Spinal cord (tissue), 10 donors: ENCODE measurements at places on chromosomes 6 and 20.

DNA sequence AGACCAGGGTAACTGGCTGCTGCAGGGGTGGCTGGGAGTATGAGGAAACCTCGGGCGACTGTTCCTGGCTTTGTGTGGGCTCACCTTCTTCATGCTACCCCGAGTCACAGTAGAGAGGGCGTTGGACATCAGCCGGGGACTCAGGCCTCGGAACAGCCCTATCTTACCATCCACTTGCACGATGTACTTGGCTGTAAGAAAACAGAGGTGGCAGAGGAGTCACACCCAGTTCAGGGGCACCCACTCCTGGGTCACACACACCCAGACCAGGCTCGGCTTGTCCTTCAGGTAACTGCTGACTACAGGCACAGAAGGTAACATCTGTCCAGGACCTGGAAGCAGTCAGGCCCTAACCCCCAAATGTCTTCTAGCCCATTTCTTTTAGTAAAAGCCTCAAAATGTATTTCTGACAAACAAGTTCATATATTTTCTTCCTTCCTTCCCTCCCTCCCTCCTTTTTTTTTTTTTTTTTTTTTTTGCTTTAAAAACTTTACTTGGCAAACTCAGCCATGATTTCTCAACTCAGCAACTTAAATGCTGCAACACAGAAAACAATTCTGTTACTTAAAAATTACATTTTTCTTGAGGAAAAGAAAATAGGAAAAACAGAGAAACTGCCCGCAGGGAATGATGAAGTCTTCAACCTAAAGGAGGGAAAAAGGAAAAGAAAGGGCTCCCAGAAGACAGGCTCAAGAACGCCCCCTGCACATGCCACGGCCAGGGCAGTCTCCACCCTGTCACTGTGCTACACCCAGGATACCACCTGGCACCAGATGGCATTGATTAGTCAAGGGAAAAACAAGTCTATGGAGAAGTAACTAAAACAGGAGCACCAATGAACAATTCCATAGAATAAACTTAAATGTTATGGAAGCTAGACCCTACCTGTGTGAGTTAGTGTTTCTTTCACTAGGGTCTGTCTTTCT lies 7.3 kb downstream of the MTCH1 start:
- H3K27me3 ChIP-seq, result no peaks in the 10 kb centered on the region
- DNase-seq, result no peak
- H3K4me3 ChIP-seq, result no peak overlapping the region
- H3K27ac ChIP-seq, result no peak overlapping the region
- H3K36me3 ChIP-seq, result peaks cover 65% of the 10 kb centered on the region
- peaks cover 24% of the 10 kb centered on the region for H3K4me1 ChIP-seq

- no peaks in the 10 kb centered on the region for H3K36me3 ChIP-seq
- no peaks in the 10 kb centered on the region for H3K27me3 ChIP-seq
- H3K4me1 ChIP-seq, result peaks cover 6% of the 10 kb centered on the region
- H3K4me3 ChIP-seq, result no peak overlapping the region
- no peak for DNase-seq
- no peak overlapping the region for H3K27ac ChIP-seq
Measured at GRCh38 chr6:159114569-159114968, 54.6 kb upstream of the FNDC1 start.

GRCh38 chr6:29982097-29982496 lies 39.8 kb downstream of the HLA-A start:
- no peak for DNase-seq
- H3K36me3 ChIP-seq, result no peaks in the 10 kb centered on the region
- H3K27ac ChIP-seq, result no peak overlapping the region
- H3K4me3 ChIP-seq, result no peak overlapping the region
- peaks cover 12% of the 10 kb centered on the region for H3K27me3 ChIP-seq

DNA sequence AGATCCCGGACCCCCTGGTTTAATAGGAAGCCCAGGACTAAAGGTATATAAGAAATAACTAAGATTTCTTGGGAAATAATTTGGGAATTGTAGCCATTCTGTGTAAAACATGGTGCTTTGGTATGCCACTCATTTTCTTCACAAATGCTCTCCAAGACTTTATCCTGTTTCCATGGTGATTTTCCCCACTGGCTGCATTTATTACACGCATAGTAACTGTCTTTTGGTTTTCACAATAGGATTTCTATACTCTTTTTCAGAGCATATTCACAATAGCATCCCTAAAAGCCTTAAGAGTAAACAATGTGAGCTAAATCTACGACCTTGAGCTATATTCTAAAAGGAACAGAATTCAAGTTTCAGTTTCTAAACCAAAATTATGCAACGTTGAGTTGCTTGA lies 160.8 kb downstream of the COL9A1 start:
- no peak overlapping the region for H3K27ac ChIP-seq
- no peak overlapping the region for H3K4me3 ChIP-seq
- H3K36me3 ChIP-seq, result no peaks in the 10 kb centered on the region

DNA sequence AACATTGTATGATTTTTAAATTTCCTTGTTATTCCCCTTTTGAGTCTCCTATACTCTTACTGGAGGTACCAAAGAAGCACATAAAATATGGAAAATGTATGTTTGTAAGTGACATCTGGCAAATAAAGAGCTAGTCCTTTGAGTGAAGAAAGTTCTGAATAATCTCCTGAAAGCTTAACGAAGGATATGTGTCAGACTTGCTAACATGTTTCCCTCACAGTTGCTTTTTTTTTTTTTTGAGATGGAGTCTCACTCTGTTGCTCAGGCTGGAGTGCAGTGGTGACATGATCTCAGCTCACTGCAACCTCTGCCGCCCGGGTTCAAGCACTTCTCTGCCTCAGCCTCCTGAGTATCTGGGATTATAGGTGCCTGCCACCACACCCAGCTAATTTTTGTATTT lies 63.6 kb downstream of the STK4 start:
- no peak for DNase-seq
- H3K27me3 ChIP-seq, result no peaks in the 10 kb centered on the region
- peaks cover 3% of the 10 kb centered on the region for H3K36me3 ChIP-seq
- no peak overlapping the region for H3K27ac ChIP-seq
- no peak overlapping the region for H3K4me3 ChIP-seq

DNA sequence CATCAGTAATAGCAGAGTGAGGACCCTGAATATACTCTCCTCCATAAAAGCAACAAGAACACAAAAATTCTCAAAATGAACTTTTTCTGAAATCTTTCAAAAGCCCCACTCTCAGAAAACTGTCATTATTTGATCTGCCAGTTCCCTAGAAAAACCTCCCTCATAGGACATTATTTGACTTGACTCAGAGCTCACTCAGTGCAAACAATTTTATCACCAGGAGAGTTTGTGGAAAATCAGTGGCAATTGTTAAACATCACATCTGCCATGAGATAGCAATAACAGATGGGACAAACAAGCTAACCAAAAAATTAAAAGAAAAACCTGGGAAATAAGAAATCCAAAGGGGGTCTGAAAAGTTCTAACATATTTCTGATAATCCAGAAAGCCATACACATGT lies 100.0 kb downstream of the ATG5 start:
- H3K27me3 ChIP-seq, result no peaks in the 10 kb centered on the region
- DNase-seq, result no peak
- no peak overlapping the region for H3K27ac ChIP-seq
- H3K36me3 ChIP-seq, result peaks cover 4% of the 10 kb centered on the region

- no peaks in the 10 kb centered on the region for H3K27me3 ChIP-seq
- H3K4me3 ChIP-seq, result no peak overlapping the region
- peaks cover 20% of the 10 kb centered on the region for H3K4me1 ChIP-seq
- no peak for DNase-seq
- peaks cover 2% of the 10 kb centered on the region for H3K36me3 ChIP-seq
Measured at GRCh38 chr20:47029845-47030244, 135.2 kb downstream of the EYA2 start.

DNA sequence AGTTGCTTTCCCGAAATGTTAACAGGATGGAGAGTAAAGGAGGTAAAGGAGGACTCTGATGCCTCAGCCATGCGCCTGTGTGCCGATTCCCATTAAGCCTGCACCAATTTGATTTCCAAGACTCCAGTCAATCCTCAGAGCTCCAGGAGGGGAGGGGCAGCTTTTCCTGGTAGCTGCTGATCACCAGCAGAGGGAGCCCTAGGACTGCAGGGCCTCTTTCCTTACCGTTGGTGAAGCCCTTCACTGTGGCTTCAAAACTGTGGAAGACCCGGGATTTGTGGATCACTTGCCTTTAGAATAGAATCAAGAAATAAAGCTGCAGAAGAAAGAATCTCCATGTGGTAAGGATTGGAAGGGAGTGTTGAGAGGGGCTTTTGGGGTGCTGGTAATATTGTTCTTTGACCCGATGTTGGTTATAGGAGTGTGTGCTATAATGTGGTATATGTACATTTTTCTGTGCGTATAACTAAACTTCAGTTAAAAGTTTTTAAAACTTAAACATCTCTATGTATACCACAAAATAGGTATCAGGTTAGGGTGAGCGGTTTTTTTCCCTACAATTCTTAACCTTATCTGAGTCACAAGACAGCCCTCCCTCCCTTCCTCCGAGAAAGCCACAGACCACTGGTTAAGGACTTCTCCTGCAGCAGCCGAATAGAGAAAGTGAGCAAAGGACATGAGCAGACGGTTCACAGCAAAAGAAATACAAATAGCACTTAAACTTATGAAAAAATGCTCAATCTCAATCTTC lies 6.9 kb upstream of the OSER1 start:
- H3K27me3 ChIP-seq, result no peaks in the 10 kb centered on the region
- peaks cover 16% of the 10 kb centered on the region for H3K36me3 ChIP-seq
- DNase-seq, result peak; percentile 72
- H3K4me3 ChIP-seq, result no peak overlapping the region
- H3K4me1 ChIP-seq, result peaks cover under 1% of the 10 kb centered on the region

DNA sequence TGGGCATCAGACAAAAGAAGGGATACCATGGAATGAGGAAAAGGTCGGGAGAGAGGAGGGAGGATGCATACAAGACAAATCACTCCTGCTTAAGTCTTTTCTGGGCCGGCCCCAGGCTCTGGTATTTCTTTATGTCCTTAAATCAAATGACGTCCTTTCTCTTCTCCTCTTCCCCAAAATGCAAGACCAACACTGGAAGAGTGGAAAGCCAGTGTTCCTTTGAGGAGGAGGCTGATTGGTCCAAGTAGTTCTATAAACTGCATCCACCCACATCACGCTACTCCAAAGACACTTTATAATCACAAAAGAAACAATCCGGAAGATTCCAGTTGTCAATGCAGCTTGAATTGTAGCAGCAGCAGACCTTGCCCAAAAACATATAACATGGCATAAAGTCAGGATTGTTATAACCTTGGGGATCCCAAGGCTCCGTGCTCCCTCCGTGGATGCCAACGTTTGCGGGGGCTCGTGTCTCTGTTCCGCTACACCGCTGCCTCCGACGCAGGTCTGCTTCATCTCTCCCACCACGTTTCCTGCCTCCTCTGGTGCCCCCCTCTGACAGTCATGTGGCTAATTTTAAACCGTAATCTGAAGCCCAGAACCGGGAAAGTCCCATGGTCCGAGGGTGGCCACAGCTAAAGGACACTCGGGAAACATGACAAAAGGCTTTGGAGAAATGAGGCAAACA lies 47.1 kb downstream of the MCUR1 start:
- H3K36me3 ChIP-seq, result no peaks in the 10 kb centered on the region
- no peaks in the 10 kb centered on the region for H3K27me3 ChIP-seq
- no peak for DNase-seq
- H3K4me3 ChIP-seq, result peak overlapping the region; percentile 21

DNA sequence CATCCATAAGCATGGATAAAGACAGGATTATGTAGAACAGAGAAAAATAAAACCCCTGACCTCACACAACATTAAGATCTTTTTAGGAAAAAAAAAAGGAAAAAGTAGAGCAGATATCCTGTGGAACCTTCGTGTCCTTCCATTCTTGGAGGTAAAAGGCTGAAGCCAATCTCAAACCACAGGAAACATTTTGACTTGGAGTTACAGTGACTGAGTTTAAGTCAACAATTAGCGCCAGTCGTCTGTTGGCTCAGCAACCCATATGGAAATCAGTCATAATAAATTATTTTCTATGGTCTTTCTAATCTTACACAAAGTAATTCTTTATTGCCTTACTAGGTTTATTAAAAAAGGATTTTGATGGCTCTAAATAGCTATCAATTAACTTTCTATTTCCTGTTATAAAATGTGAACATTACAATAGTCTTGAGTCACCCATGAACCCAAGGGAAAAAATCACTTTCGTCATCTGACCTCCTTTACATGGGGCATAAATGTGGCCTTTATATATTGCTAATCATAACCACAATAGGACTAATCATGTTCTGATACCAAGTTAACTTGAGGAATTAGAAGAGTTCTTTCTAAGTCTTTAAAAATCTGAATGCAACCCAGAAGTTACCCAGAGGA lies 592.9 kb downstream of the TFAP2B start:
- no peak for DNase-seq
- no peak overlapping the region for H3K4me3 ChIP-seq
- no peaks in the 10 kb centered on the region for H3K27me3 ChIP-seq
- H3K36me3 ChIP-seq, result no peaks in the 10 kb centered on the region
- H3K27ac ChIP-seq, result no peak overlapping the region

DNA sequence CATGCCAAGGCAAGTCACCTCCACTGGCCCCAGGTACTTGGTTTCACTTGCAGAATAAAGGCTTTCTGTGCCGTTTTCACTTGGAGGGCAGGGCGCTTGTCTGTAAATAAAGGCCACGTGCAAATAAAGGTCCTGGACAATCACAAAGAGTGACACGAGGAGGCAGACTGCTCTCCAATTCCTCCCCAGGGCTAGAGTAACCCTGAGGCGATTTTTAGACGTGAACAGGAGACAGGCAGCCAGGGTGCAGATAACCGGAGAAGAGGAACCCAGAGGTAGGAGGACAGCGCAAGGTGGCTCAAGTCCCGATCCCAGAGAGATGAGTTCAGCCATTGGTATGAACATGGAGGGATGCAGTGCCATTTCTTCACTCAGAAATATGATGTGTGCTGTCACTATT lies 327.4 kb downstream of the KIF16B start:
- H3K4me3 ChIP-seq, result no peak overlapping the region
- H3K36me3 ChIP-seq, result no peaks in the 10 kb centered on the region
- peaks cover 3% of the 10 kb centered on the region for H3K4me1 ChIP-seq
- no peak for DNase-seq
- no peak overlapping the region for H3K27ac ChIP-seq

DNA sequence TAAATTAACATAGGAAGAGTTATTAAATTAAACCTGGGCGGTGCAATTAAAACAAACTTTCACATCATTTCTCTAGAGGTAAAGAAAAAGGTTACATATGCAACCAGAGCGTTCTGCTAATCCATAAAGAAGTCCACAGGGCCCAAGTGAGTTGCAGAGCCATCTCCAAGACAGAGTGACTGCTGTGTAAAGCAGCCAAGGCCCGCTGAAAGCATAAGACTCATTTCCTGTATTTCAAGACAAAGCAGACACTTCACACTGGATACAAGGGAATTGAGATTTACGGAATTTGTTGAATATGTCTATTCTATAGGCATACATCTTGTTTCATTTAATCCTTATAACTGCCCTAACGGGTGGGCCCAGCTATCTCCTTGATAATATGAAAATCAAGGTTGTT lies 422.8 kb downstream of the CBLN4 start:
- H3K27ac ChIP-seq, result no peak overlapping the region
- no peak overlapping the region for H3K4me3 ChIP-seq
- DNase-seq, result no peak
- no peaks in the 10 kb centered on the region for H3K36me3 ChIP-seq

GRCh38 chr20:33159713-33160112 lies 8.2 kb upstream of the BPIFA2 start:
- H3K4me1 ChIP-seq, result no peaks in the 10 kb centered on the region
- H3K27ac ChIP-seq, result no peak overlapping the region
- DNase-seq, result no peak
- no peak overlapping the region for H3K4me3 ChIP-seq
